ENCODE measurements at places on chromosomes 13 and 19. TPM values are rescaled to one million over a fixed set of nuclear protein-coding genes. Genes with fewer than 3 reads are reported as not detected.
A peak's percentile ranks its signal among the peaks of the same experiment; 100 is the strongest.

KLK13 gene
- total RNA-seq = not detected

DNA sequence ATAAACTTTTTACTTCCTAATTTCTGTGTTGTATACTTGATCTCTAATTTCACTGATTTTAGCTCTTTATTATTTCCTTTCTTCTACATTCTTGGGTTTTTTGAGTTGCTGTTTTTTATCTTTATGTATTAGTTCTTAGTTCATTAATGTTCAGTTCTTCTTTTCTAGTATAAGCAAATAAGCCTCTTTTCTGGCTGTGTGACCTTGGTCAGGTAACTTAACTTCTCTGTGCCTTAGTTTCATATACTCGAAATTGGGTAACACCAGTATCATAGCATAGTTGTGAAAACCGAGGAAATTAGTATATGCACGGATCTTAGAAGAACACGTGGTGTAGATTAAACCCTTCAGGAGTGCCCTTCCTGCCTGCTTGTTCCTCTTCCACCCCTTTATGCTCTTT is 130.2 kb upstream of the C1QTNF9B start:
- DNase-seq = no peak

MUC16 gene
- total RNA-seq = not detected

FFAR2 gene
- not detected for total RNA-seq

- DNase-seq = no peak
These were observed 12.1 kb downstream of the SERTM1 start for GRCh38 chr13:36685927-36686326.

GRCh38 chr19:29040292-29040691 is 172.7 kb downstream of the UQCRFS1 start:
- no peak for DNase-seq

ZFP30 gene
- total RNA-seq = 35.9 TPM

- DNase-seq = no peak
These were observed 752 bp downstream of the RPL18A start for GRCh38 chr19:17860331-17860992.

GRCh38 chr19:13012690-13013608 is 17.7 kb downstream of the NFIX start:
- DNase-seq = no peak

DNA sequence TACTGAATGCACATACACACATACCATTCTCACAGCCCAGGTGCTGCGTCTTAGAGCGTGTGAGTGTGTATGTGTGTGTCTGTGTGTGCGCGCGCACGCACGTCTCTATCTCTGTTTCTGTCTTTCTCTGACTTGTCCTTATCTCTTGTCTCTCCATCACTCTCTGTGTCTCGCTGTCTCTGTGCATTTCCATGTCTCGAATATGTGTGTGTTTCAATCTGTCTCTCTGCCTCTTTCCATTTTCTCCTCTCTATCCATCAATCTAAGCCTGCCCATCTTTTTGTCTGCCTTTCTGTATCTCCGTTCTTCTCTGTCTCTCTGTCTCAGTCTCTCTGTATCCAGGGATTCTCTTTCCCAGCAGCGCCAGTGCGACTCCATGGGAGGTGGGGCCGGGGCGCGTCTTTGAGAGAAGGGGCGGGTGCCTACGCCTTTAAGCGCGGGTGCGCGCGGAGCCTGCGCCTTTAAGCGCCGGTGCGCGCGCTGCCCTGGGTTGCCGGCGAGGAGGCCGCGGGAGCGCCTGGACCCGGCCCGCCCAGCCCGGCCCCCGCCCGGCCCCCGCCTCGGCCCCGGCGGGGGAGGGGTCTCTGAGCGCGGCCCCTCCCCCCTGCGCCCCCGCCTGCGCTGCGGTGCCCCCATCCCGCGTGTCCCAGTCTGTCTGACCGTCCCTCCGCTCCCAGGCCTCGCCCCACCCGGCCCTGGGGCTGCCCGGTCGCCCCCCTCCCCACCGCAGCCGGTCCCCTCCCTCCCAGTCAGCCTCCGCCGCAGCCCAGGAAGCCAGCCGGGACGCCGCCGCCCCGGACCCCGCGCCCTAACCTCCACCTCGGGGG is at the start of gene LRFN3:
Gene LRFN3 (plus strand): TSS at position 464 of the 827 bp plus-strand sequence. CDS start 3,052 bp downstream, outside the sequence.
- DNase-seq = peak; percentile 88

DNA sequence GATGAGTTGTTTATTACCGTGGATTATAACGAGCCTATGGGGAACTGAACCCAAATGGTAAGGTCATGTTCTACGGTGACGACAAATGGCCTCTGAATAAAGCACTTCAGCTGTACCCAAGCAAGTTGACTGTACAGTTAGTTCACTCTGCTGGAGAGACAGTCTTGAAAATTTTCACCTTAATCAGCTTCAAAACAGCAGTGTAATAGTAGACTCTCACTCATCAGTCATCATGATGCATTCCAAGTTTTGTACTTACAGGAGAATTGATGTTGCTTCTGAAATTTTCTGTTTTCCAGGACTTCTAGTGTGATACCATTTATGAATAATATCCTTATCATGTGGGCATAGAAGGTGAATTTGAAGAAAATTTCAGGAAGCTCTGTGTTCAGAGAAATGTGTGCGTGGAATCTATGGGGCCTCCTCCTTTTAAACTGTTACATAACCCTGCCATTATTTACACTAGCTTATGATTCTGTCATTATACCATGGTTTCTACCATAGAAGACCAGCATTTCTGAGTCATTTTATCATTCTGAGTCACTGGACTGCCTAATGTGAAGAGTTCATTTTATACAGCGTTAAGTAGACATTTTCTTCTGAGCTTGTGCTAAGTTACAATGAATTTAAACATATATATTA is 96.9 kb downstream of the WDFY2 start:
- no peak for DNase-seq

DNA sequence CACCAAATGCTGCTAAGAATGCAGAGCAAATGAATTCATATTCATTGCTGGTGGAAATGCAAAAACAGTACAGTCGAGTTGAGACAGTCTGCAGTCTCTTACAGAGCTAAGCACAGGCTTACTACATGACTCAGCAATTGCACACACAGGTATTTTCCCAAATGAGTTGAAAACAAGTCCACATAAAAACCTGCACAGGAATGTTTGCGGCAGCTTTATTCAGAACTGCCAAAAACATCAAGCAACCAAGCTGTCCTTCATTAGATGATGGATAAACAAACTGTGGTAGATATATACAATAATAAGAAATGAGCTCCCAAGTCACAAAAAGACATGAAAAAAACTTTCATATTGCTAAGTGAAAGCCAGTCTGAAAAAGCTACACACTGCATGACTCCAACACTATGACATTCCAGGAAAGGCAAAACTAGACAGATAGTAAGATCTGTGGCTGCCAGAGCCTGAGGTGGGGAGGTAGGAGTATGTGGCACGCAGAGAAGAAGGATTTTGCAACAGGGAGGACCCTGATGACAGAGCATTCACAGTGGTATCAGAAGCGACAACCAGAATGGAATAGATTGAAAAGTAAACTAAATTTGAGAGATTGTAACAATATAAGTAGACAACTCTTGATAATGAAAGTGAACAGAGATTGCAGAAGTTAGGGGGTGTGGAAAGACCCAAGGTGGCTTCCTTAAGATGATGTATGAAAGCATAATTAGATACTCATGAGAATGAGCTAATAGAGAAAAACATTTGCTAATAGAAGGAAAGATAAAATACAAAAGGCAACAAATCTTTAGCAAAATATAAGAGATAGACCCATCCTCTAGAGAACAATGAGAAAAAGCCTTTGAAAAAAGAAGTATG is 52.7 kb downstream of the TSC22D1 start:
- DNase-seq = no peak

IQCN gene
- 23.6 TPM for total RNA-seq

ZNF222 gene
- 12.2 TPM for total RNA-seq

DNA sequence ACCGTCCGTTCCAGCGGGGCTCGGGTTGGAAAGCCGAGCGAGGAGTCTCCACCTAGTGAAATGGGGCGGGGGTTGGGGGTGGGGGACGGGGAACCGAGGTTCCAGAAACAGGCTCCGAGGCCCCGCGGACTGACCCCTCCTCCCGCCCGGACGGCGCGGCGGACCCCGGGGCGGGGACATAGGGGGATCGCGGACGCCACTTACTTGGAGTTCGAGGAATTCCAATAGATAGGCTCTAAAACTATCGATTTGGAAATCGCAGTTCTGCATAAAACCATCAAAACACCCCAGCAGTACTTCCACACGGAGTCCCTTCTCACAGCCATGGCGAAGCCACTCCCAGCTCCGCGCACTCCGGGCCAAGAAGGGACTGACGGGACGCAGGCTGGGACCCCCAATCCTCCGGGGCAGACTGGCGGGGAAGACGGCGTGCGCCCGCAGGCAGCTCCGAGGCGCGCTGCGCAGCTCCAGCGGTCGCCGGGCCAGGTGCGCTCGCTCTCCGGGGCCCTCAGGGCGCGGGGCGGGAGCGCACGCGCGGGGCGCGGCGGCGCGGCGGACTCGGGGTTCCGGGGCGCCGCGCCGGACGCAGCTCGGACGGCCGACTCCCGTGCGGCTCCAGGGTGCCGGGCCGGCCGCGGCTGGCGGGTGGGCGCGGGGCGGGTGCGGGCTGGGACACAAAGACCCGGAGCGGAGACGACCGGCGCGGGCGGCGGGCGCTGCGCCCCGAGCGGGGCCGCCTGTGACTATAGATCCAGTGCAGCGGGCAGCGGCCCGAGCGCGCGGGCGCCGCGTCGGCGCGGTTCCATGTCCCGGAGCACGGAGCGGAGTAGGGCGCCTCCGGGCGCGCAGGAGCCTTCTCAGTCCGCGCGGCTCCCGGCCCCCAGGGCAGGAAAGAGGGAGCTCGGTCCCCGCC is 567 bp downstream of the EFNB2 start:
- peak; percentile 54 for DNase-seq

DNA sequence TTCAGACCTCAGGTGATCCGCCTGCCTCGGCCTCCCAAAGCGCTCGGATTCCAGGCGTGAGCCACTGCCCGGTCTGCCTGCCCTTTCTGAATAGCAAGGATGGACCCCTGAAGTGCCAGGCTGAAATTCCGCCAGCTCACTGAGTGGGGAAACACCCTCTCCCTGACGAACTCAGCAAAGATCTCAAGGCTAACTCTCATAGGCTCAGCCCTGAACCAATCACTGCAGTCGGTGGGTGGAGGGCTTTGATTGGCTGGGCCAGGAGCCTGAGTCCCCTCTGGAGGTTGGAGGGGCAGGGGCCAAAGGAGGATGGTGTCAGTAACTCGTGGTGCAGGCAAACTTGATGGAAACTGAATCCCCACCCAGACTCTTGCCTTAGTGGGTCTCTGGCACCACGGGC is 11.2 kb upstream of the COMP start:
- DNase-seq = no peak

GRCh38 chr19:38759590-38760003 is 13.7 kb downstream of the LGALS7 start:
- DNase-seq = no peak

- DNase-seq = no peak
These were observed 614.6 kb upstream of the SPRY2 start for GRCh38 chr13:80955501-80955900.

DNA sequence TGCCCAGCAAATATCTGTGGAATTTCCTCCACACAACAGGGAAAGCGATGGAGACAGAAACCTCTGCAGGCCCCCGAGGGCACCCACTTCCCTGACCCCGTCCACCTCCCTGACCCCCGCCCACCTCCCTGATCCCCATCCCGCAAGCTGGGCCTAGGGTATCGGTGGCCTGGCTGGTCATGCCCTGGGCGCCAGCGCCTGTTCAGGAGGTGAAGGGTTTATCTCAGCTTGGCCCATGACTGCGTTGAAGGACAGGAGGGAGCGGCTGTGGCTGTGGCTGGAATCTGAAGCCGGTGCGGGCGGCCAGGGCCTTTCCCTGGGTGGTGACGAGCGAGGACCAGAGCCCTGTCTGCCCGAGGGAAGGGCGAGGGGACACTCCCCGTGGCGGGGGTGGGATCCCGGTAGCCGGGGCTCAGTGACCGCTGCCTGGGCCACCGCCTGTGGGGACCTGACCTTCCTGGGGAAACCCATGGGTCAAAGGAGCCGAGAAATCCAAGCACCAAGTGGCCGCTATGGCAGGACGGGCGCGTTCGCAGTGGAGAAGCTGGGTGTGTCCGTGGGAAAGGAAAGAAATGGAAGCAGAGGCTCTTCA is 20.7 kb downstream of the GAS6 start:
- DNase-seq = no peak

- DNase-seq = peak; percentile 34
These were observed 16.7 kb downstream of the SYDE1 start for GRCh38 chr19:15123900-15124299.

FXYD1 gene
- not detected for total RNA-seq

DNA sequence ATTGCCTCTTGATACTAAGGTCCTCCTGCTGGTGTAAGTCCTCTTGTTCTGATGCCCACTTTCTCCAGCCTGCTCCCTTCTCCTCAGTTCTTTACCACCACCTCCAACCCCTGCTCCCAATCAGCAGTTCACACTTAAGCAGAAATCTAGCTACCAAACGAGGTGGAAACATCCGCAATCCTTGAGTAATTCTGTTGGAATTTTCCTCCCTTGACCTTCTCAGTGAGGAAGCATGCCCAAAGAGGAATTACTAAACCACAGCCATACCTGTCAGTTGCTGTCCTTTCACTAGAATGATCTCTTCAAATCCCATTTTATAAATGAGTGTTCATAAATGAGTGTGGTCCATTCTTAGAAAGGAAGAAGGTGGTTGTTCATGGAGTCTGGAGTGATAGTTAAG is 289.9 kb downstream of the DACH1 start:
- DNase-seq = no peak

DNA sequence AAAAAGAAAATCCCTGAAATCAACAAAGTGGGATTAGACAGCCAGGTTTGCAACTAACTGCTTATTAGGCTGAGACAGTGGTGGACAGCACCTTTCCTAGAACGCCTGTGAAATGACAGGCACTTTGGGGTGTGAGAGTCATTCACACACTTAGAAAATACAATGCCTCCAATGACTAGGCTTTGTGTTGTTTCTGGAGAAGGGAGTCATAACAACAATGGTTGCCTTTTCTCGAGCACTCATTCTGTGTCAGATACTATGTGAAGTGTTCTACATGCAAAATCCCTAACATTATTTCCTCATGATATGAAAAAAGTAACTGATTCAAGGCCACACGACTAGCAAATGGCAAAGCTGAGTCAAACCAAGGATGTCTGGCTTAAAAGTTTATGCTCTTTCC is 41.2 kb downstream of the SACS start:
- no peak for DNase-seq

GRCh38 chr13:50909605-50910484 is at the start of gene RNASEH2B:
Gene RNASEH2B, plus strand, starts transcription at chr13:50909791. Its CDS starts 286 bp downstream, at chr13:50910077.
- DNase-seq = peak; percentile 69

PSPN gene
- total RNA-seq = 2.3 TPM

WDR88 gene
- not detected for total RNA-seq

GRCh38 chr19:50461066-50461875 is 15.0 kb upstream of the EMC10 start:
- peak; percentile 76 for DNase-seq

GRCh38 chr19:3684054-3684816 is 16.0 kb downstream of the PIP5K1C start:
- peak; percentile 89 for DNase-seq

VSTM1 gene
- total RNA-seq = not detected

DNA sequence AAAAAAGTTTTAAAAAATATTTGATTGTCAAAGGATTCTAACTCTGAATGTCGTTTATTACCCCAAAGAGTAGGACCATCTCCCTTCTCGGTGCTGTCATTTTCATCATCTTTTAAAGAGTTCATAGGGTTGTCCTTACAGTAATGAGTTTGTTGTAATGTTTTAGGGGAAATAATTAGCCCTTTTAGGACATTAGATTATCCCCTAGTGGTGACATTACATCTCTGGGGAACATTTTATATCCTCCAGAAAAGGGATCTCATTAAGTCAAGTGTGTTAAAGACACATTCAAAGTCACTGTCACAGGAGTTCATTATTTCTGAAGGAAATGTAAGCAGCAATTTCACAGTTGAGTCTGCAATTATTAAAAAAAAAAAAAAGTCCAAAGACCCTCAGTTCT is 99.3 kb upstream of the GJB6 start:
- DNase-seq = no peak

Measured in glutamatergic neuron (in vitro differentiated cells).